ENCODE measurements at places on chromosomes 3 and 15.

DNA sequence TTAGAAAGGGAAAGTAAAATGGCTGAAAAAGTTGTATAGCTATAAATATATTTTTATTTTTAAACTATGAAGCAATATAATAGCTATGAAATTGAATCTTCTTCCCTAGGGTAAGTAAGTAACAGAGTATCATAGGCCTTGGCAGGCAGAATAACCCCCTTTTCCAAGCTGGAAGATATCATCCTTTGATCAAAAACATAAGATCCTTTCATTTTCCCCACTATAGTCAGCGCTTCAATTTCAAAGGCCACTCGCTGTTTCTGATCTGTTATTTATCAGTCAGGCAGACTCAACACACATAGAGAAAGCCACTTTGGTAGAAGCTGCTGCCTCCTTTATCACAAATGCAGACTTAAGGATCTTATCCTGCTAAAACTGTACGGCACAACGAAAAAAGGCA, 74.0 kb upstream of the UBE2E2 start:
- no peak for DNase-seq

- DNase-seq, result no peak
Measured at GRCh38 chr3:116241677-116242076, 203.6 kb downstream of the LSAMP start.

- DNase-seq, result no peak
Measured at GRCh38 chr15:94069844-94070243, 161.5 kb upstream of the MCTP2 start.

GRCh38 chr3:40355410-40355809, 31.6 kb upstream of the ENTPD3 start:
- no peak for DNase-seq

- DNase-seq, result peak; percentile 40
Measured at GRCh38 chr3:193190146-193190786, 50.8 kb upstream of the PLAAT1 start.

DNA sequence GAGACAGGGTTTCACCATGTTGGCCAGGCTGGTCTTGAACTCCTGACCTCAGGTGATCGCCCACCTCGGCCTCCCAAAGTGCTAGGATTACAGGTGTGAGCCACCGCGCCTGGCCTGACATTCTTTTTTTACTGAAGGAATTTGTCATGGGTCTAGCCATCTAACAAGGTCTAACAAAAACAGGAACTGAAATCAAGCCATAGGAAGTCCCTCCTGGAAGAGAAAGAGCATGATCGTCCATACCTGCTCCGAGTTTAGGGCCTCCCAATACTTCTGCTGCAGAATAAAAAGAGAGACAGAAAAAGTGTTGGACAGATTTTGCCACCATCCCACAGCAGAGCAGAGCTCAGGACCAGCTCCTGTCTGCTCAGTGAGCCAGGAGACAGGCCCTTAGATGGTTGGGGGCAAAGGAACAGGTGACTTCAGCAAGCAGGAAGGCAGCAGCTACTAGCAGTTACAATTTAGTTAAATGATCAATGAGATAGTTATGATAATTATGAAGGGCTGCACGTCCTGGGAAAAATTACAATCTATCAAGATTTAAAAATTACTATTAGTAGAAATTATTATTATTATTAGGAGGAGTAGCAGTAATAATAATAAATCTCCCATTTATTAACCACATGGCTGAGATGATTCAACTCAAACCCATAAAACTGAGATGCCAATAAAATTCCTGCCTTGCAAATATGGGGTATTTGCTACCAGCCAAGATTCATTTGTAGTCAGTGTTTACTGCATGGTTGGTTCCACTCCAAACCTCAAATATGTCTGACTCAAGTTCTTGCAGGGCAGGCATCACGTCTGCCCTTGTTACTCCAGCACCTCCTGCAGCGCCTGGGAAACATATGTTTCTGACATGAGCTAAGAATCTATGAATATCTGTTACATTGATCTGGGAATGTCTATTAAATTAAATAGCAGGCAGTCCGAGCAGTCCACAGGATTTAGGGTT, 40.1 kb downstream of the TMEM44 start:
- peak; percentile 99 for DNase-seq

GRCh38 chr3:124526601-124527000, 203.7 kb upstream of the UMPS start:
- DNase-seq, result no peak

DNA sequence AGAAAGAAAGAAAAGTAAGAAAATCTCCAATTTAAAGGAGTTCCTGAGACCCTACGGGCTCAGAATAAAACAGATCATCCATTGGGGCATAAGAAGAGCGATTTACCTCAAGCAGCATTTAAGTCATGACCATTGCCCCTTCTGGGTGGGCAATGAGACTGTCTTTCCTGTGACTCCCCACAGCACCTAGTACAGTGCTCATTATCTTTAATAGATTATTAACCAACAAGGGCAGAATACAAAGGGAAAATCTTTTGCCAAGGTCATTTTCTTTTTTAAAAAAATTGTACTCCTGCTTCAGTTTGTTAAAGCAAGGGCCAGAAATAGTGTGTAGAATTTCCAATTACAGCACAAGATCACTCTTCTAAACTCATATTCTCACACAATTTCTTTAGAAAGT, 443.3 kb upstream of the AGTR1 start:
- no peak for DNase-seq

DNA sequence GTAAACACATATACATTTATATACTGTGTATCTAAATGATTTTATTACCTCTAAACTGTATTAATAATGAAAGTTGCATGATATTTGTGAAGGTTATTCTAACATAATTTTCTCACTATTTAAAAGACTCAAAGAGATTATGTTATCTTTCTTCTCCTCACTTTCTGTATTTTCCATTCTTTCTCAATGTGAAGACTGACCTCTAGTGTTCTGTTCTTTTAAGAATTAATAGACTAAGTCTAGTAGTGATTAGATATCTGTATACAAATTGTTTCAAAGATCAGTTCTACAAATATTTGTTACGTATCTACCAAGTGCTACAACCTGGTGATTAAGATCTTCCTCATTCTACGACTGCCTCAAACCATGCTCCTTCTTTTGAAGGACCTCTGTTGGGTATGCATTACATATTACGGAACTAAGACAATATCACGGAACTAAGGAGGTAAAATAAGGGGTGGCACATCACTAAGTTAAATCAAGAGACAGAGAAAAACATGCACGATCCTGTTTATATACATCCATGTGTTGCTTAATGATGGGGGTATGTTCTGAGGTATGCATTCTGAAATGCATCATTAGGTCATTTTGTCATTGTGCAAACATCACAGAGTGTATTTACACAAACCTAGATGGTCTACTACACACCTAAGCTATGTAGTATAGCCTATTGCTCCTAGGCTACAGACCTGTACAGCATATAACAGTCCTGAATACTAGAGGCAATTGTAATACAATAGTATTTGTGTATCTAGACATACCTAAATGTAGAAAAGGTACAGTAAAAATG, 161.5 kb upstream of the KBTBD8 start:
- no peak for DNase-seq

DNA sequence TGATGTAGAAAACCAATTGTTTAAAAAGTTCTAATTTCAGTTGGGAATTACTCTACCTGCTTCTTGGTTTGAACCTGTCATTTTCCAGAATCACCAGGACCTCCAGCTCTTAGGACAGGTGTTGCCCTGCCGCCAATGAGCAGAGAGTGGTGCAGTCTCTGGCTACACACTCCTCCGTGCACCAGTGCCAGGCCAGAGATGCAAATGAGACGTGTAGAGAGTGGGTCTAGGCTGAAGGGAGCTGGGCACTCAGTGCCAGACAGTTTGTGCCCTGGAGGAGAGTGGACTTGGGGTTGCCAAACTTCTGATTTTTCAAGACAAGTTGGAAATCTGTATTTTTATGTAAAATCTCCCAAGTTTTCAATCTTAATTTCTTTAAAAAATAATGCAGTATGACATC, 566.2 kb downstream of the MAGI1 start:
- DNase-seq, result no peak

GRCh38 chr15:85154061-85154460, 172.4 kb downstream of the PDE8A start:
- DNase-seq, result no peak

GRCh38 chr3:41131224-41131623, 68.1 kb upstream of the CTNNB1 start:
- DNase-seq, result peak; percentile 49

- peak; percentile 89 for DNase-seq
Measured at GRCh38 chr15:49675041-49675440, 54.2 kb downstream of the DTWD1 start.

DNA sequence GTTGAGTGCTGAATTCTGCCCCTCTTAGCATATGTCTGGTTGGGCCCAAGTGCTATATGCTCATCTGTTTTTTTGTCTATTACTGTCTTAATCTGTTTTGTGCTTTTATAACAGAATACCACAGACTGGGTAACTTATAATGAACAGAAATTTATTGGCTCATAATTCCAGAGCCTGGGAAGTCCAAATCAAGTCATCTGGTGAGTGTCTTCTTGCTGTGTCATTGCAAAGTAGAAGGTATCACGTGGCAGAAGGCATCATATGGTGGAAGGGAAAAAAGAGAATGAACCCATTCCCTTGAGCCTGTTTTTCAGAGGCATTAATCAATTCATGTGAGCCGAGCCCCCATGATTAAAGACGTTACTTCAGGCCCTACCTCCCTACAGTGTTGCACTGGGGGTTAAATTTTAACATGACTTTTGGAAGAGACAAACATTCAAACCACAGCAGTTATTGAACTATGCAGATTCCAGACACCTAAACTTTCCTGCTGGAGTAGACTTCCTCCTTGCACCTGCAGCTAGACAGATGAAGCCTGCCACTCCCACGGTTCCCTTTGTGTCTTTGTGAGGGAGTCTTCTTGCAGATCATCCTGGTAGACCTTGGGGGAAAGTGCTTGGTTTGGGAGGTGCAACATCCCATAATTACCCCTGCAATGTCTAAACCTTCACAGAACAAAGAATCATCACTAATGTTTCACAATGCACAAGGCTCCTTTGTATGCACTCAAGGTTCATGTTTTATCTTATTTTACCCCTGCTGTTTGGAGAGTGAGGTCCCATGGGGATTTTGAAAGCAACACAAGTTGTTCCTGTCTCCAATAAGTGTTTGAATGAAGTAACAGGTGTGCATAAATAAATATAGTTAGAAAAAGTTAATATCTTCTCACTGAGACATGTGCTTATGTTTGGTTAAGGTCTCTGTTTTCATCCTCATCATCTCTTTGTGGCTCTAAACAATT, 64.7 kb upstream of the XCR1 start:
- DNase-seq, result peak; percentile 64

- no peak for DNase-seq
Measured at GRCh38 chr3:160370987-160371857, 27.8 kb downstream of the IFT80 start.

DNA sequence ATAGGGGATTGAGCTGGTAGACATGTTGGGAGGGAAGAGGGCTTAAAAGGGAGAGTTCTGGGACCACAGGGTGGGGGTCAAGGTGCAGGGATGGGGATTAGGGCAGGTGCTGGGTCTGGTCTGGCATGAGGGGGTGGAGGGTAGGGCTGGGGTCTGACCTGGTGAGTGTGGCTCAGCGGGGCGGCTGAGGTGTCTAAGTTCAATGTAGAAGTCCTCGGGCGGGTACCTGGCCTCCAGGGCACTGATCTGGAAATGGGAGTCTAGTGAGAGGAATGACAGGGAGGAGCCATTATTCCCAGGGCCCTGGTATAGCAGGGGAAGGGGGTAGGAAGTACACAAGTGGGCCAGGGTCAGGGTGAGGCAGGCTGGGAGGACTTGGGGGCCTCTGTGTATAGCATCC, 39.6 kb downstream of the RAB11A start:
- DNase-seq, result no peak

DNA sequence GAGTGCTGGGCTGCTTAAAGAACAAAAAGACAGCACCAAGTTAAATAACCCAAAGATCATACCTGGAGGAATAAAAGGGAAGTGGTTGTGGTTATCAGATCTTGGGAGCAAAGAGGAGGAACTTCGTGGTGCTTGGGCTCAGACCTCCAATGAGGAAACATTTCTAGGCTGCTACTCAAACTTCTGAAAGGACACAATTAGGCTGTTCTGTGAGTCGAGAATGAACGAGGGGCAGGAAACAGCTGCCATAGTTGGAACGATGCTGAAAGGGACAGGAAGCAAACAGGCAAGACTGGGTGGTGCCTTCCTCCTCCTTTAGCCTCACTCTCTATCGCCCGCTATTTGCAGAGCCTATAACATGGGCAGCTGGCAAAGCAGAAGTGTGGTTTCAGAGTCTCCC, 276.3 kb upstream of the ARRDC4 start:
- no peak for DNase-seq

GRCh38 chr15:50501815-50502214, 44.7 kb downstream of the USP50 start:
- no peak for DNase-seq

Data from kidney tubule cell (primary cell).